Foreskin keratinocyte (primary cell): ENCODE measurements at places on chromosomes 2 and 18. TPM values are rescaled to one million over a fixed set of nuclear protein-coding genes. Genes with fewer than 3 reads are reported as not detected.

The BABAM2 gene
- total RNA-seq: 26.6 and 26.7 TPM in 2 replicates

The OSBPL1A gene
- total RNA-seq: 24.7 and 25.5 TPM in 2 replicates

The GALNT14 gene
- 42.0 and 46.3 TPM in 2 replicates for total RNA-seq

The CD28 gene
- total RNA-seq: not detected in 2 replicates

The FEV gene
- total RNA-seq: not detected in 2 replicates

- no peak for DNase-seq
Observed at GRCh38 chr2:145350011-145350410, 830.1 kb upstream of the ZEB2 start.

GRCh38 chr2:223681125-223681524, 79.0 kb upstream of the SCG2 start:
- DNase-seq: no peak

- DNase-seq: no peak
Observed at GRCh38 chr2:220296174-220296573, 668.7 kb downstream of the SLC4A3 start.

- no peak for DNase-seq
Observed at GRCh38 chr2:70515938-70516337, 37.7 kb downstream of the TGFA start.
